CD4-positive, alpha-beta T cell (primary cell): ENCODE measurements at places on chromosomes 7 and 10.

- DNase-seq = no peak
Observed at GRCh38 chr7:47291461-47292081, 290.3 kb downstream of the TNS3 start.

- DNase-seq = no peak
Observed at GRCh38 chr7:91771921-91772815, 108.3 kb downstream of the MTERF1 start.

GRCh38 chr10:132444877-132445351 is 47.9 kb downstream of the PWWP2B start:
- no peak for DNase-seq

- no peak for DNase-seq
Observed at GRCh38 chr10:67259319-67259929, 333.6 kb downstream of the LRRTM3 start.

DNA sequence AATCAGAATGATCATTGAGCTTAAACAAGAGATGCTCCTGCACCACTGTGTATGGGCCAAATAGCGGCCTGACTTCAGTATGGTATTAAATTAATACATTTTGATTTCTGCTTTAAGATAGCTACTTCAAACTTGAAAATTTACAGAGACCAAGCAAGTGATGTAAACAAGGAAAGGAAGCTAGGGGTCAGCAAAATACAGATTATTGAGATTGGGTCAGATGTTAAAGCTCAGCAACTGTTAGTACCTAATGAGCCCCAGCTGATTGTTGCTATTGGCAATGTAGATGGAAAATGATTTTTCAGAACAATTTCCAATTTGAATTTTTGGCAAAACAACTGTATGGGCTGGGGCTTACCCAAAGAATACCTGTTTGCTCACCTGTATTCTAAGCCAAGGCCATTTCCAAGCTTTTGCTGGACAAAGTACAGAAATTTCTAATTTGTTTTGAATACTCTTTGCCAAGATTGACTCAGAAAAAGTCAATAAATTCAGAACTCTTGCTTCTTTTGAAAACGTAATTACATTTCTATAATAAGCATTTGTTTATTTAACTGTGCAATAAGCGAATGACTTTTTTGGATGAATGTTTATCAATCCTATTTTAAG is 23.0 kb upstream of the DLD start:
- DNase-seq = no peak

DNA sequence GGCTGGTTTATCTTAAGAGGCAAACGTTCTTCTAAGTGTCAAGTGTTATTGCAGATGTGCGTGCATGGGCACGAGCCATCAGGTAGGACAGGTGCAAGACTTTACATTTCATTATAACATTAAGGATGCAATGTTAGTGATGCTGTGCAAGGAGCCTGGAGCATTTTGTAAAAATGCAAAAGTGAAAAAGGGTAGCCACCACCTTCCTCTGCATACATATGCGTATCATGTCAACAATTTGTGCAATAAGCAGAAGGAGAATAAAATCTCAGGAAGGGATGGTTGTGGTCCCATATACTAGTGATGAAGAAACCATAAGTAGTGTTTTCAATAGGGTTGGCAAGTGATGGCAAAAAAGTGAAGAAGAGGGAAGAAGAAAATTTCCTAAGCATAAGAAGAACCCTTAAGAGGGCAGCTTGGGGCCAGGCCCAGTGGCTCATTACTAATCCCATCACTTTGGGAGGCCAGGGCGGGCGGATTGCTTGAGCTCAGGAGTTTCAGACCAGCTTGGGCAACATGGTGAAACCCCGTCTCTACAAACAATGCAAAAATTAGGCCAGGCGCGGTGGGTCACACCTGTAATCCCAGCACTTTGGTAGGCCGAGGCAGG is 7.5 kb downstream of the PIK3AP1 start:
- DNase-seq = no peak
